ENCODE measurements at places on chromosomes 6 and 20. TPM values are rescaled to one million over a fixed set of nuclear protein-coding genes. Genes with fewer than 3 reads are reported as not detected.

The SASH1 gene
- total RNA-seq = 0.75 TPM

The SLC24A3 gene
- total RNA-seq = not detected

The SYCP2L gene
- 0.36 TPM for total RNA-seq

The OR12D3 gene
- not detected for total RNA-seq

Measured in CD4-positive, alpha-beta T cell (primary cell).